ENCODE measurements at places on chromosomes 2 and 18.

- DNase-seq = peak; percentile 16
Observed at GRCh38 chr2:85327160-85327821, 498 bp downstream of the TGOLN2 start.

- DNase-seq = no peak
Observed at GRCh38 chr2:28666496-28667184, 85.0 kb upstream of the PPP1CB start.

- no peak for DNase-seq
Observed at GRCh38 chr18:25038261-25038660, 313.7 kb downstream of the ZNF521 start.

- no peak for DNase-seq
Observed at GRCh38 chr2:135728064-135728743, 13.5 kb upstream of the UBXN4 start.

- DNase-seq = no peak
Observed at GRCh38 chr2:207164006-207164831, 1.5 kb downstream of the KLF7 start.

DNA sequence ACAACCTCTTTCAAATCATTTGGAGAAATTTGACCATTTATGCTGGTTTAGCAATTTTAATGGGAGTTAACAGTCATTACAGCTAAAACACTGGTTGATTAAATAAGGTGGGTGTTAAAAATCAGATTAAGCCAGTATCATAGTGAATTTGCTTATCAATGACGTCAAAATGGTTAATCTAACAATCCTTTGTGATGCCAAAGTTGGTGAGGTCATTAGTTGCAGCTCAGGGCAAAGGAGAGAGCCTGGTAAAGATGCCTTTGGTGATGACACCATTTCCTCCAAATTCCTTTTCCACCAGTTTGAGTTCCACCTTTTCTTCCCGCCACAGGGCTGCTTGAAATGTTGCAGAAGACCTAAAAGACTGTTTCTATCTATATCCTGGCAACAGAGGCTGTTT is 757.1 kb upstream of the PIK3C3 start:
- no peak for DNase-seq

DNA sequence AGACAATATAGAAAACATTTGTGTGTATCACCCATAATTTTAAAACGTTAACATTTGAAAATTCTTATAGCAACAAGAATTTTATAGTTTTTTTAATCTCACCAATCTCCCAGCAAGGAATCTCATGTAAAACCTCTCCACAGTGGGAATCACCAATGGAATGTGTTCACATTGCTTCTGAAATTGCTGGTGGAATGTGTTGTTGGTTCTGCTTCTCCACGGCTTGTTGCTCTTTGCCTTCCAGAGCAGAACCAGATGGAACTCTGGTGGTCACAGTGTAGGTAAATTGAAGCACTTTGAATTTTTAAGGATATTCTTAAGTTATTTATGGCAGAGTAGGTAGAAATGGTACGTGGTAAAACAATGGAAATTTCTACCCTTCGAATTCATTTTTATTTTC is 35.1 kb downstream of the DCAF17 start:
- no peak for DNase-seq

DNA sequence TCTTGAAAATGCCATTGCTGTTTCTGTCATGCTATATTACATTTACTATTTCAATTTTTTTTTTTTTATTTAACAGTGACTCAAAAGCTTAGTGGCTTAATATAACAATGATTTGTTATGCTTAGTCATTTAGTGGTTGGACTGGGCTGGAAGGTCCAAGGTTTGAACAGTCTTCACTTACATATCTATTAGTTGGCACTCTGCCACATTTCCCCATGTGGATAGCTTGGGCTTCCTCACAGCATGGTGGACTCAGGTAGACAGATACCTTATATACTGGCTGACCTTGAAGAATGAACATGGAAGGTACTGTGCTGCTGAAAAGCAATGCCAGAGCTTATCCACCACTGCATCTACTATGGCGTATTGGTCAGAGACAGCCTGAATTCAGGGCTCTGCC is 909.5 kb upstream of the SOX11 start:
- DNase-seq = no peak

DNA sequence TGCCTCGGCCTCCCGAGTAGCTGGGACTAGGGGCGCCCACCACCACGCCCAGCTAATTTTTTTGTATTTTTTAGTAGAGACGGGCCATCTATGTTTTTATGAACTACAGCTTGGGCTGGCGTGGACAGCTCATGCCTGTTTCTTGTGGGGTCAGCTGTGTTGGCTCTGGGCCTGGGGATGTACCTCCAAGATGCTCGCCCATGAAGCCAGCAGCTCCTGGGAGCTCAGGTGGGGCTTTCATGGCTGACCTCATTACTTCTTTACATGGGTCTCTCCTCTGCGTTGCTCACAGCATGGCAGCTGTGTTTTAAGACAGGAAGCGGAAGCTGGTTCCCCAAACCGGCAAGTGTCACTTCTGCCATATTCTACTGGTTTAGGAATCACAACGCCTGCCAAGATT is 203.1 kb downstream of the SOX11 start:
- DNase-seq = no peak

DNA sequence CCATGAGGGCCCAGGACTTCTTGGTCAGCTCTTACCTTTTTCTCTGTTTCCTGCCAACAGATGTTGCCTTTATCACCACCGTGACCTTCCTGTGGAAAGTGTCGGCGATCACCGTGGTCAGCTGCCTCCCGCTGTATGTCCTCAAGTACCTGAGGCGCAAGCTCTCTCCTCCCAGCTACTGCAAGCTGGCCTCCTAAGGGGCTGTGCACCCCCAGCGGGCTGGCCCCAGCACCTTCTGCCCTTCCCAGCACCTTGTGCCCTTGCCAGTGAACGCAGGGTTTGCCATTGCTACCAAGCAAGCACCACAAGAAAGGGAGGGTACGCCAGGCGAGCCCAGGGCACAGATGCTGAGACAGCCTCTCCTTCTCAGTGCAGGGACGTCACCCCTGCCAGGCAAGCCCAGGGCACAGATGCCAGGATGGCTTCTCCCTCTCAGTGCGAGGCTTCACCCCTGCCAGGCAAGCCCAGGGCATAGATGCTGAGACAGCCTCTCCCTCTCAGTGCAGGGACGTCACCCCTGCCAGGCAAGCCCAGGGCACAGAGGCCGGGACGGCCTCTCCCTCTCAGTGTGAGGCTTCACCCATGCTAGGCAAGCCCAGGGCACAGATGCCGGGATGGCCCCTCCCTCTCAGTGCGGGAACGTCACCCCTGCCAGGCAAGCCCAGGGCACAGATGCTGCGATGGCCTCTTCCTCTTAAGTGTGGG is 18.4 kb upstream of the NFATC1 start:
- no peak for DNase-seq

DNA sequence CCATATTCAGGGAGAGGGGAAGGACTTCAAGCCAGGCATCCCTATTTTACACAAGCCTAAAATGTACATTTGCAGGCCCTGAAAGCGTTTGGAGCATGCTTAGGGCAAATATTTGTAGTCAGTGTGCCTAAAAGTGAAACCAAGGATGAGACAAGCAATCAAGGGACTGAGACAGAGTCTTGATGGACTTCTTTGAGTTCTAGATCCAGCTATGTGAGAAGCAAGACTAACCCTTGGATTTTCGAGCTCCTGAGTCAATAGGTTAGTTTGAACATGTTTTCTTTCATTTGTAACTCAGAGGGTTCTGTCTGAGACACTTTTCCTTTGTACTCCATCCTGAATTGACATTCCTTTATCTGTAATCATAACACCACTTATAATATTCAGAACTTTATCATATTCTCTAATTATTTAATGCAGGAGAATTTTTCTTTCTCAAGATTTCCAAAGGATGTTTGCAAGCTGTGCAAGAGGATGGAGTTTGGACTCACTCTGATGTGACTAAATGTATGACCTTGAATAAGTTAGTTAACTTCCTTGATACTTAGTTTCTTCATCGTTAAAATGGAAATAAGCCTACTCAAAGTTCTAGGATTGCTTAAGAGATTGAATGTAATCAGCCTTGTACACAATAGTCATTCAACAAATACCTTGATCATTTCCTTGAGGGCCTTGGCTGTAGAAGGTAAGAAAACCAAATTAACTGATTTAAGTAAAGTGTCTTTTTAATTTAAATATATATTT is 1237.8 kb upstream of the ZEB2 start:
- DNase-seq = no peak

- no peak for DNase-seq
Observed at GRCh38 chr2:105682401-105682800, 62.3 kb upstream of the NCK2 start.

DNA sequence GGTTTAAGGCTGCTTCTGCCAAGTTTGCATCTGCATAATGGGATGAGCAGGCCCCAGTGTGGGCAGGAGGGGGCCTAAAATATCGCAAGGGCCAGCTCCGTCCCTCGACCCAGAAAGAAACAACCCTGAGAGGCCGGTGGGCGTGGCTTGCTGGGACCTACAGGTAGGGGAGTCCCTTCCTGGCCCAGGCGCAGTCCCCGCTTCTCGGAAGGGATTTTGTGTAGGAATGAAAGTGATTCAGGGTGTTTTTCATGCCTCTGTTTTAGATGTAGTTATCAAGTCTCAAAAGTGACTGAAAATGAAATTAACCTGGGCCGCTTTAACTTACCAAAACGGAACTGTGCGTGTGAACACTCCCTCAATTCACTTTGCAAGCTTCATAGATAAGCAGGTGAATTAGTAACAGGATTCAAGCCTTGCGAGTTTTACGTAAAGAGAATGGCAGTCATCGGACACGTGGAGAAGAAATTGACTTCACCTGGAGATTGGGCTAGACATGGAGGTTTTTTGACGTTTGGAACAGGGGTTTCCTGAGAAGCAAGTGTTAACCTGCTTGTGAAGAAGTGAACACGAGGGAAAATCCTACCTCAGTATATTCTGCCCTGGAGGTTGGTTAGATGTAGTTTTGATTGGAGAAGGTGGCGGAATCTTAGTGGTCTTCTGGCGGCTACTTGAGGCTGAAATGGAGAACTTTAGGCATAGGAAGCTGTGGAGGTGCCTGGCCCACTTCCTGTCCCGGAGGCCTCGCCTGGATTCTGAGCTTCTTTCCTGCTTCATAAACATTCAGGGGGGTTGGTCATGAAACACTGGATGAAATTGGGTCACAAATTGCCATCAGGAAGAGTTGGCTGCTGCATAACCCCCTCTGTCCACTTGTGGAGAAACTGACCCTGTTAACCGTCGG is 1.7 kb downstream of the NCK2 start:
- DNase-seq = peak; percentile 55

GRCh38 chr2:216717491-216717901 is 22.1 kb upstream of the IGFBP5 start:
- no peak for DNase-seq

DNA sequence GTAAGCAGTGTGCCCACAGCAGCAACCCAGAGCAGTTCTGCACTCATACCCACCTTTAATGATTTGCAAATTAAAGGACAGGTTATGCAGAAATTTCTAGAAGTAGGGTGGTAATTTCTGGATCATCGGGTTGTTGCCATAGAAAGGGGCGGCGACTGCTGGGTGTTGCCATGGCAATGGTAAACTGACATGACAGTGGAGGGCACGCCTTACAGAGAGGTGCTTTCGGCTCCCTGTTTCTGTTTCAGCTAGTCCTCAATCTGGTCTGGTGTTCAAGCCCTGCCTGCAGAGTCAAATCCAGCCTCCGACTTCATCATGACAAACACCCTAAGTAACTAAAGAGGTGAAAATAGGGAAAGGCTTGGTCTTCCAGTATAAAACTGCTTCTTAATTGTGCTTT is 667.7 kb downstream of the SOCS6 start:
- DNase-seq = no peak

DNA sequence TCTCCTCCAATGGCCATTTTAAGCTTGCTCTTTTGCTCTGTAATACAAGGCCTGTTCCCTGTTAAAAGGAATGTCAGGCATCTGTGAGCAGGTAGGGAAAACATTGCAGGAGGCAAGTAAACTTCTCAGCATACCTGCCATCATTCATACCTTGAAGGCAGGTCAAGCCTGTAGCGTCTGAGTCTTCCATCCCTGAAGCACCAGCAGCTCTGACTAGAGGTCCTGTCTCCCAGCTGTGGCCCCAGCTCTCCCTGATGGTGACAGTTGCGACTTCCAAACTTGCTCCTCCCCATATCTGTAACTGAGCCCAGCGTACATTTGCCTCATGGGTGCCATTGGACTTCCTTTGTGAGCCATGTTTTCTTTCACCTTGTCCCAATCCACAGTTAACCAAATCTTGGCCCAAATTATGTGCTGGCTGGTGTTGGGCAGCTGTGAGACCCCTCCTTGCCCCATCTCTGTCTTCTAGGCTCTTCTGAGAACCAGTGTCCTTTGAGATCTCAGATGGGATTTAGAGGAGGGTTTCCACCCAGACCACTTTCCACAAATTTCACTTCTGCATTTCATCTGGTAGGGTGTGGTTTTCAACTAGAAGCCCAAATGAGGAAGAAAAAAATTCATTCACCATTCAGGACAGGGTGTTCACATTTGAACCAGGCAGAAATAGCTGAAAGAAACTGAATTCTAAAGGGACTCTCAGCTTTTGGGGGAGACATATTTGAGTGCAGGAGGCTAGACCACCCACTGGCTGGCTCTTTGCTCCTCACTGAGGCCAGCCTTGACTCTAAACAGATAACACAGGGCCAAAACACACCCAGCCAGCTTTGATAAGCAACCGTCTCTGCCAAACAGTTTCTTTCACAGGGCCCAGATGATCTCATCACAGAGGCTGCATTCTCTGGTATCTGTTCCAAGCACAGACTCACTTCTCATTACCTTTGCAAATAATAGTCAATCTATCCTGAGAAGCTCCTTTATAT is 66.4 kb upstream of the MSH2 start:
- DNase-seq = no peak

GRCh38 chr2:199662255-199662654 is 188.7 kb downstream of the FTCDNL1 start:
- DNase-seq = no peak

- DNase-seq = no peak
Observed at GRCh38 chr2:232203936-232204335, 174.6 kb upstream of the ALPP start.

DNA sequence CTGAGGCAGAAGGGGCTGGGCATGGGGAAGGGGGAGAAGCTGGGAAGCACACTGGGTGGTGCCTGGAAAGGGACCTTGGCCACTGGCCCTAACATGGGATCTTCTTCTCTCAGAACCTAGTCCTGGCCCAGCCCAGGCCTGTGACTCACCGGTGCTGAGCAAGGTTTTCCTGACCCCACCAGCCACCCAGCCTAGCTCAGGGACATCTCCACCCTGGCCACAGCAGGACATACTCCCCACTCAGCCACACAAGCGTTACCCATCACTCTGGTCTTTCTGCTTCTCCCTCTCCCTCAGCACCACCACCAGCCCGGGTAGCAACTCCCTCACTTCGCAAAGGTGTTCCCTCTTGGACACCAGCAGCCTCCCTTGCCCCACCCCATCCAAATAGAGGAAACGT is 22.8 kb downstream of the TNS1 start:
- no peak for DNase-seq

DNA sequence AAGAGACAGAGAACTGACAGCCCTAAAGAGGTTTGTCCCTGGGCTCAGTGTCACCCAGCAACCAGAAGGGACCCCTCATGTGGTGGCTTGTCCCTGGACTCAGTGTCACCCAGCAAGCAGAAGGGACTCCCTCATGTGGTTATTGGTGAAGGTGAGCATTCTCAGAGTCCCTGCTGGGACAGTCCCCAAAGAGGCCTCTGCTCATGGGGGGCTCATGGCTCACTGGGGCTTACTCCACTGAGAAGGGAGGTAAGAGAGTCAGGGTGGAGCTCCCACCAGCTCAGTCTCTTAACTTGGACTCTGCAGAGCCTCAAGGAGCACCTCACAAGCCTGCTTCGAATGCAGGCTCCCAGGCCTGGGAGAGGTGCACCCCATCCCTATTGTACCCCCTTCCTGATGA is 145.2 kb upstream of the COPS8 start:
- DNase-seq = no peak

- DNase-seq = no peak
Observed at GRCh38 chr2:7880566-7880965, 801.3 kb upstream of the ID2 start.

GRCh38 chr2:105287692-105288091 is 41.8 kb downstream of the TGFBRAP1 start:
- DNase-seq = no peak
